ENCODE measurements at places on chromosomes 11 and 22.
A peak's percentile ranks its signal among the peaks of the same experiment; 100 is the strongest.

GRCh38 chr11:125358254-125358840 is 137.7 kb downstream of the FEZ1 start:
- no peak for DNase-seq

GRCh38 chr11:57964660-57965059 is 59.0 kb upstream of the OR9Q1 start:
- no peak for DNase-seq

GRCh38 chr22:50011447-50012210 is 936 bp downstream of the IL17REL start:
- peak; percentile 4 for DNase-seq

GRCh38 chr11:21119411-21119810 is 450.0 kb downstream of the NELL1 start:
- DNase-seq: no peak

All from endothelial cell (in vitro differentiated cells).